ENCODE measurements at places on chromosomes 12 and 14. TPM values are rescaled to one million over a fixed set of nuclear protein-coding genes. Genes with fewer than 3 reads are reported as not detected.

DNA sequence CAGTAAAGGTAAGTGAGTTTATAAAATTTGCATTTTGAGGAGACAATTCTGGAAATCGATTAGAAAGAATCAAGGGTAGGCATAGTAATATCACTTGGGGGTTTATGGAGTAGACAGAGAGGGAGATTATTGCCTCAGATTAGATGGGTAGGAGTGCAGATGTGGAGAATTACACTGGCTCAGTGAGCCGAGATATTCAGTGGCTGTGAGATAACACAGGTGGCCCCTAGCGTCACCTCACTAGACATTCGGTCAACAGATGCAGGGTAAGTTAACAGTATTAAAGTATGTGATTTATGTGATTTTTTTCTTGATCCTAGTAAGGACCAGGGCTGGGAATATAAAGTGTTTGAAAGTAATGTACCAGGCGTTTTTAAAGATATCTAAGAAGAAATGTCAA is 39.6 kb upstream of the KLRD1 start:
- no peaks in the 10 kb centered on the region for H3K36me3 ChIP-seq
- no peak overlapping the region for H3K4me3 ChIP-seq
- no peak overlapping the region for H3K27ac ChIP-seq
- no peak for DNase-seq

DNA sequence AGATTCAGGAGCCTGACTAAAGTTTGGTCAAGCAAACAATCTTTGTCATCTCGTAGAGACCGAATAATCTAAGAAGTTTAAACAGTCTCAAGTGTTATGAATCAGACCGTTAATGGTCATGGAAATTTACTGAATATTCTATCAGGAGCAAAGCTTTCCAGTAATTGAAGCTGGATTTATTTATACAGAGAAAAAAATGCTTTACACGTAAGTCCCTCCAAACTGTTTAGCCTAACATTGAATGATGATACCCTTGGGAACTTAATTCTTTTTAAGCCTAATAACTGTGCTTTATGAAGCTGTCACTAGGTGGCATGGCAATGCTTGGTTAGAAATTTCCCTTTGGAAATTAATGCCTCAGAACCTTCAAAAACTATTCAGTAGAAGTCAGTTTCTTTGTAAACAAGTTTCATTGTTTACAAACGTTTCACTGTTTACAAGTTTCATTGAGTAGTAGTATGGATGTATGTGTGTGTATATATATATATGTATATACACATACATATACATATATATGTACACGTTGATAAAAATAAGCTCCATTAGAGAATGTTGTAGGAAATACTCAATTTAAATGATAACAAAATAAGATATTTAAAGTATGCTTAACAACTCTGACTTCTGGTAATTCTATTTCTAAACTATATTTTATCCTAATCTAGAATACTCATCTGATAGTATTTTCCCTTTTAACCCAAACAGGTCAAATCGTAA is 32.1 kb downstream of the DEPDC4 start:
- H3K27ac ChIP-seq: no peak overlapping the region
- no peak overlapping the region for H3K4me3 ChIP-seq
- no peaks in the 10 kb centered on the region for H3K27me3 ChIP-seq

Gene RPS6KL1
- 12.6 TPM for total RNA-seq

Gene CRIP2
- 267 TPM for total RNA-seq

DNA sequence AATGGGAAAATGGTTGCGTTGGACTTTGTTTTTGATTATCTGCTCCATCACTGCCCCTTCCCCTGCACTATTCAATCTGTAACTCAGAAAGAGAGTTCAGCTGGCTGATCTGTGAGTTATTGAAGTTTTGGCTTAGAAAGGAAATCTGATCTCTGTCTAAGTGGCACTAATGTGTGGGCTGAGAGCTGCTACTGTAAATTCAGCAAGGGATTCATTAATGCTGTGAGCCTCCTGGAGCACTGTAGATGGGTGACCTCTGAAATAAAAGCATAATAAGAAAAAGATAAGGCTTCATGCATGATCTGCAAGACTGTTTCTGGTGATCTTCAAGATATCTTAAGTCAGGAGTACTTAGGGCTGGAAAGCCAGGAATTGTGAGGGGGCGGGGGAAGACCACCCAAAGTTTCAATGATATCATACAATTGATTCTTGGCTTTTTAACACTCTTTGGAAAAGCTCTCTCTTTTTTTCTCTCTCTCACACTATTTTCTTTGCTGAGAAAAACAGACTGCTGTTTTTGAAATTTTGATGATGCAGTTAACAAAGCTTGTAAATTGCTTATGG is 101.1 kb downstream of the C12orf75 start:
- no peak overlapping the region for H3K27ac ChIP-seq
- no peaks in the 10 kb centered on the region for H3K27me3 ChIP-seq
- no peak for DNase-seq
- no peak overlapping the region for H3K4me3 ChIP-seq

Gene RALGAPA1
- total RNA-seq: 90.8 TPM

- DNase-seq: no peak
- H3K27ac ChIP-seq: no peak overlapping the region
- H3K4me3 ChIP-seq: no peak overlapping the region
- no peaks in the 10 kb centered on the region for H3K36me3 ChIP-seq
These were observed 60.6 kb upstream of the ANO4 start for GRCh38 chr12:100733817-100734593.

Gene SOAT2
- 0.63 TPM for total RNA-seq

Gene LRTM2
- not detected for total RNA-seq

Gene GLIPR1L2
- total RNA-seq: 0.94 TPM

Gene BDKRB2
- total RNA-seq: 5.2 TPM

GRCh38 chr12:92877904-92878303 is 51.2 kb downstream of the EEA1 start:
- peaks cover 3% of the 10 kb centered on the region for H3K36me3 ChIP-seq
- no peak overlapping the region for H3K27ac ChIP-seq
- H3K4me1 ChIP-seq: no peaks in the 10 kb centered on the region
- DNase-seq: no peak
- no peaks in the 10 kb centered on the region for H3K27me3 ChIP-seq
- H3K4me3 ChIP-seq: no peak overlapping the region

DNA sequence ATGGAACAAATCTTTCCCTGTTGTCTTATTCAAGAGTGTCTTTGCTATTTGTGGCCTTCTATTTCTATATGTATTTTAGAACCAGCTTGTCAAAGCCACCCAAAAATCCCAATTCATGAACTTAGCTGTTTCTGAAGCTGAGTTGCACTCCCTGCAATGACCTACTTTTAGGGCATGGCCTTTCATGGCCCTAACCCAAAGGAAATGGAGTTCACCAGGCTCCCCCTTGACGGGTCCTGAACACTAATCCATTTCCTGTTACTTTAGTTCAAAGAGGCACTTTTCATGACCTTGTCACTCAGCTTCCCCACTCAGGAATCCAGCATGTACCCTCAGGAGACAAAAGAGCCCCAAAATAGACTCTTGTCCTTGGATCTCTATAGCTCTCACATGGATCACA is 7.6 kb downstream of the TMED8 start:
- H3K27me3 ChIP-seq: no peaks in the 10 kb centered on the region
- no peaks in the 10 kb centered on the region for H3K36me3 ChIP-seq
- DNase-seq: no peak
- H3K4me3 ChIP-seq: no peak overlapping the region
- H3K27ac ChIP-seq: no peak overlapping the region
- no peaks in the 10 kb centered on the region for H3K4me1 ChIP-seq

Gene PRPH
- 5.4 TPM for total RNA-seq

Gene RTN1
- 42.4 TPM for total RNA-seq

GRCh38 chr14:96739200-96739910 is 57.8 kb upstream of the VRK1 start:
- H3K36me3 ChIP-seq: no peaks in the 10 kb centered on the region
- no peaks in the 10 kb centered on the region for H3K4me1 ChIP-seq
- no peak overlapping the region for H3K27ac ChIP-seq
- peaks cover under 1% of the 10 kb centered on the region for H3K27me3 ChIP-seq
- H3K4me3 ChIP-seq: no peak overlapping the region
- no peak for DNase-seq

DNA sequence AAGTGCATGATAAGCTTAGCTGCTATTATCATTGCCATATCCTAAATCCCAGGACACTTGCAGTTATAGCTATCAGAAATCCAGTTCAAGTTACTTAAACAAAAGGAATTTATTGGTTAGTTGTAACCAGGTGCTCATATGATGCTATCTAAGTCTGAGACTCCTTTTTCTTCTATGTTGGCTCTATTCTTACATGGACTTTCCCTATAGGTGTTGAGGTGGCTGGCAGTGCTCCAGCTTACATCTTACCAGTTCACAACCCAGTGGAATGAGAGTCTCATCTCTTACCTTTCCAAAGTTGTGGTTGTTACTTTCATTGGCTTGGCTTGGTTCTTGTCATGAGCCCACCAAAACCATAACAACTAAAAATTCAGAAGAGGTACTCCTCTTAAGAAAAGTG is 94.6 kb downstream of the DACT1 start:
- no peaks in the 10 kb centered on the region for H3K36me3 ChIP-seq
- H3K4me3 ChIP-seq: no peak overlapping the region
- H3K27ac ChIP-seq: no peak overlapping the region

DNA sequence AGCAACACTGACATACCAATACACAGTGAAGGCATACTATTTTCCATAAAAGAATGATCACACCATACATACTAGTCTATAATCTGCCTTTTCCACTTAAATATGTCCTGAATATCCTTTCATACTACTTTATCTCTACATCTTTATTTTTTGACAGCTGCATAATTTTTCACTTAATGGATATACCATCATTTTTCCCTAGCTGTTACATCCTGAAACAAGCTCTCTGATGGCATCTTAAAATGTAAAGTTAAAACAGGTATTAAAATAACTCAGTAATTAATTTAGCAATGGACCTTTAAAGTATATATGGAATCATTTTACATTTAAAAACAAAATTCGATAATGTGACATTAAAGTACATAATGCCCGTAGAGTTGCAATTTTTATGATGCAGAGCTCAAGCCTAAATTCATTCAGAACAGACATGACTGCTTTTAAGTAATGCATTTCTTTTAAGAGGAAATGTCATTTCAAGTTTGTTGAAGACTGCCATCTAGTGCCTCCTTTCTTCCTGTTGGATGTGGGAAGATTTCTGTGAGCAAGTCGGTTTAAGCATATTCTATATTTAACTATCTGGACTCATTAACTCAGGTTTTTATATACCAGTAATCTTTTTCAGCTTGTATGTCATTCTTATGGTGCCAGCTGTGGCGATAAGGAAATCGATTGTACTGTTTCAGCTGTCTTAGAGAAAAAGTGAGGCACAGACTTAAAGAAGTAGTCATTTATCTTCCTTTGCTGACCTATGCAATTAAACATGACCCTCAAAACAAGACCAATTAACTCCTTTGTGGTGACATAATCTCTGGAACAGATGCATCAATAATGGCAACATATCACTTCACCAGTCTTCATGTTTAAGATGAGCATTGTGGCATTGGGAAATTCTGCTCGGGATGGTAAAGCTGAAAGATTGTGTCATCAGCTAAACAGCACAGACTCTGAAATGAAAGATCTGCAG is 20.3 kb downstream of the PRICKLE1 start:
- no peaks in the 10 kb centered on the region for H3K27me3 ChIP-seq
- DNase-seq: no peak
- no peak overlapping the region for H3K4me3 ChIP-seq
- H3K36me3 ChIP-seq: no peaks in the 10 kb centered on the region
- no peak overlapping the region for H3K27ac ChIP-seq

- H3K4me3 ChIP-seq: no peak overlapping the region
- no peaks in the 10 kb centered on the region for H3K27me3 ChIP-seq
- peak overlapping the region; percentile 90 for H3K27ac ChIP-seq
- DNase-seq: peak; percentile 74
- H3K36me3 ChIP-seq: no peaks in the 10 kb centered on the region
These were observed 234.4 kb downstream of the CACNA1C start for GRCh38 chr12:2287151-2287550.

- H3K4me3 ChIP-seq: no peak overlapping the region
- no peak overlapping the region for H3K27ac ChIP-seq
- H3K36me3 ChIP-seq: no peaks in the 10 kb centered on the region
These were observed 210.4 kb upstream of the NUDT4 start for GRCh38 chr12:93167331-93167730.

GRCh38 chr12:70590051-70590450 is 47.2 kb downstream of the PTPRB start:
- no peak overlapping the region for H3K27ac ChIP-seq
- H3K4me1 ChIP-seq: no peaks in the 10 kb centered on the region
- H3K4me3 ChIP-seq: no peak overlapping the region

Gene SVOP
- total RNA-seq: not detected

Gene HOXC9
- 2.6 TPM for total RNA-seq

Gene RPS29
- 827 TPM for total RNA-seq

Gene KRT86
- 0.39 TPM for total RNA-seq

GRCh38 chr12:12488823-12489550 is 73.7 kb downstream of the DUSP16 start:
- no peak for DNase-seq
- no peak overlapping the region for H3K27ac ChIP-seq
- no peaks in the 10 kb centered on the region for H3K36me3 ChIP-seq
- H3K4me1 ChIP-seq: peaks cover 4% of the 10 kb centered on the region

DNA sequence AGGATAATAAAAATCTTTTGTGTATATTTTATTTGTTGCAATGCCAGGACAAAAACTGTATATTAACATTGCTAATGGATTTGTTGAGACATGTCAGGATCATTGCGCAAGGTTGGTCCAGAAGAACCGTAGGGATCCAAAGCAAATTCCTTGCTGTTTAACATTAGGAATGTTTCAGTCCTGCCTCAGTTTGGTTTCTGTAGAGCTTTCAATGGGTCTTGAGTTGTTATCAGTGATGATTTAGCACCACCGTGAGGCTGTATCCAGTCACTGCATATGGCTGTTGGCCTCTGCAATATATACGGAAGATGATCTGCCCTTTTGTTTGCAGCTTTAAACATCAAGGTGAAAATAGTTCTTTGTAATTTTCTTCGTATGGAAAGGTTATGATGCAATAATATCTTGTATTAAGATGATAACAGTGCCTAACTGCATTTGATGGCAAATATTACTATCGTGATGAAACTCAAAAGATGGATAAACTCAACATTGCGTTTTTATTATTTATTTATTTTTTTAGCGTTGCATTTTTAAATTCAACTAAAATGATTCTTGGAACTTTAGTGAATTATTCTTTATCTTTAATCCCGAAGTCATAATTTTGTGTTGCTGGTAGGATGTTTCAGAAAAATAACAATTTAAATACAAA is 231.2 kb downstream of the AKAP6 start:
- H3K36me3 ChIP-seq: no peaks in the 10 kb centered on the region
- no peak overlapping the region for H3K27ac ChIP-seq
- peak; percentile 46 for DNase-seq
- peaks cover 3% of the 10 kb centered on the region for H3K4me1 ChIP-seq
- no peaks in the 10 kb centered on the region for H3K27me3 ChIP-seq
- H3K4me3 ChIP-seq: no peak overlapping the region
